ENCODE measurements at places on chromosomes 3 and 15.

DNA sequence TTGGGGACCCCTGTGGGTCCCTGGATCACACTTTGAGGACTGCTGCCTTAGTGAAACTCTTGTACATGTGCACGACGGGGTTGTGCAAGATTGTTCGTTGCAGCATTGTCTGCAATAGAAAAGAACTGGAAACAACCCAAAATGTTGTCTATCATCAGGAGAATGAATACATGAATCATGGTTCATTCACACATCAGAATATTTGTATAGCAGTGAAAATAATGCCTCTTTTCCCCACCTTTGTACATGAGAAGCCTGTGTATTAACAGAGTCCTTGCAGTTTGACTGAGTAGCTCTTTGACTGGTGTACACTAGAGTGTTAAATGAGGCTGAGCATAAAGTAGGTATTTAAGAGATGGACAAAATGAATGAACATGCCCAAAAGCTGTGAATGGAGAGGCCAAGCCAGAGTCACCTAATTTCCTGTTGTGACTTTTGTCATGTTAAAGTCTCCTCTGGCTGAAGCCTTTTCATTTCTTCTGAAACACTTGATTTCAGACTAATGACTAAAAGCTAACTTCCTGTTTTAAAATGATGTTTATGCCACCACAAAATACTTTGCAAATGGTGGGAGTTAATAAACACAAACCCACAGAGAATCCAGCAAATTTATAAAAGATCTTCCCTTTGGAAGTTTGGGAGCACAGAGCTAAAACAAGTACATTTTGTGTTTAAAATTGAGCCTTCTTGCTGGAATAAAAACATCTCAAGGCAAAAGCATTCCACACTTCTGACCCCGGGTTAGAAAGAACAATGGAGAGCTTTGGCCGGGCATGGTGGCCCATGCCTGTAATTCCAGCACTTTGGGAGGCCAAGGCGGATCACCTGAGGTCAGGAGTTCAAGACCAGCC is 20.6 kb upstream of the USP3 start:
- DNase-seq = no peak

DNA sequence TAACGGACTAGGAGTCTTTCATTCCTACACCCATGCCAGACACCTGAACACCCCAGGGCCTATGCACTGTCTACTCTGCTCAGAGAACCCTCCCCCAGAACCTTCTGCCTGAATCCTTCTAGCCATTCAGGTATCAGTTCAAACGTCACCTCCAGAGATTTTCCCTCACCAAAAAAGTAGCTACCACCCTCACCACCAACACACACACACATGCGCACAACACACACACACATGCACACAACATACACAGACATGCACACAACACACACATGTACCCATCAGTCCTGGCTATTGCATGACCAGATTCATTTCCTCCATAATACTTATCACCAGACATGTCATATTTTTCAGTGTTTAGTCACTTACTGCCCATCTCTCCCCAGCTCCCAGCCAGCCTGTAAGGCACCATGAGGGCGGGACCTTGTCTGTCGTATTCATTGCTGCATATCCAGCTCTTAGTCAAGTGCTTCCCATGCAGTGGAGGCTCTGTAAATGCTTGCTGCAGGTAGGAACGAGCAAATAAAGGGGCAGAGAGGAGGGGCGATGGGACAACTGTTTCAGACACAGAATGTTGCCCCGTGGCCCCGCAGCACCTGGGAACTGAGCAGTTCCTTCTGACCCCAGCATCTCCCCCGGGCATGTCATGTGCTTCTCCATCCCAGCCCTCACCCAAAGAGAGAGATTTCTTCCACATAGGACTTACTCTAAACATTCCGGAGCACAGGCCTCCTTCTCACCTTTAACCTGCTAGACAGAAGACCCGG is 29.2 kb downstream of the XXYLT1 start:
- DNase-seq = no peak

DNA sequence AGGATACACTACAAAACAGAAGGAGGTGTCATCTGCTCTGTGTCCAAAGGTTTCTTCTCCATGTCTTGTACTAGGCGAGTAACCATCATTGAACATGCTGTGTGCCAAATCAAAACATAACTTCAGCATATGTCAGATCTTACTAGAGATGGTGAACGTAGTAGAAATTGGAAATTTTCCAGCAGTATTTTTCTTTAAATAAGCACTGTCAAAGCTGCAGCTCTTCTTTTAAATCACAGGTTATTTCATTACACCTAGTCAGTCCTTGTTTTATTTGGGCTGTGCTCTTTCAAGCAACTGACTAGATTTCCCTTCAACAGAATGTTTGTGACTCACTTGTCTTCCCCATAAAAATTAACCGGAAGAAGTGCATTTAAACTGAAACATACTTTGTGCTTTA is 46.5 kb downstream of the MSL2 start:
- DNase-seq = no peak

- no peak for DNase-seq
Measured at GRCh38 chr15:62622775-62623174, 419.8 kb upstream of the TPM1 start.

DNA sequence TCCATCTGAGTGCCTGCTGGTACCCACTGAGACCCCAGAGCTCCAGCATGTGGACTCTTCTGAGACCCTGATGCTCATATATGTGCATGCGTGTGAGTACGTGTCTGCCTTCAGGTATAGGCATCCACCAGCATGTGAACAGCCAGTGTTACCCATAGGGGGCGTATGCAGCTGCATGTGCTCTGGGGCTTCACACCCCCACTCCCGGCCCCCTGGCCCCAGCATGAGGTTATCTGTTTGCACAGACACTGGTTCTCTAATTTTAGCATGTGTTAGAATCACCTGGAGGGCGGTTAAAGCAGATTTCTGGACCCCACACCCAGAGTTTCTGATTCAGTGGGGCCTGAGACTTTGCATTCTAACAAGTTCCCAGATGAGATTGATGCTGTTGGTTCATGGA is 824 bp upstream of the CILP start:
- DNase-seq = peak; percentile 25

DNA sequence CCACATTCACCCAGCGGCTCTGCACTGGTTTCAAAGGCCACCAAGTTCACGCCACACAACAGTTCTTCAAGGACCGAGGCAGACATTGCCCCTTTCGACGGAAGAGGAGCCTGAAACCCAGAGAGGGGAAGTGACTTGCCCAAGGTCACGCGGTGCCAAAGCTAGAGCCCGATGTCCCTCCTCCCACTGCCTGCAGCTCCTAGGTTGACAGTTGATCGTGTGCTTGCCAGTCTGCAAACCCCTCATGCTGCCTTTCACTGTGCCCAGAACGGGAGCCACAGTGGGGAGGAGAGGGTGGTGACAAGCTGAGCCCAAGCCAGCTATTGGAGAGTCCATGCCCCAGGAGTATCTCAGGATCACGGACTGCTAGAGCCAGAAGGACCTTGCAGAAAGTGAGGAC is 230.9 kb downstream of the XXYLT1 start:
- no peak for DNase-seq

DNA sequence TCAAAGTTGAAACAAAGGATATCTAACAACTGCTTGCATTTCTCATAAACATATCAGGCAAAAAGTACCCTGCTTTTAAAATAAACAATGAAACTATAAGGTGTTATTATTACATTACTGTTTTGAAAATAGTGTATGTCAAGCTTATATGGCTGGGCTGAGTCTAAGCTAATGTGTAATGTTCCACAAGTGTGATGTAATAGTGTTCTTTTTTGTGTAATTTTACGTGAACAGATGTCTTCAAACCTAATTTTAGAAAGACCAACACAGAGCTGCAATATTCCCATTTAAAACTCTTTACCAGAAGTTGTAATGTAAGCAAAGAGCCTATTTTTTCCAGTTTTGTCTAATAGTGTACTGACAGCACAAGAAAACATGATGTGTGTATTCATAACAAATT is 34.0 kb downstream of the MINDY2 start:
- DNase-seq = no peak

DNA sequence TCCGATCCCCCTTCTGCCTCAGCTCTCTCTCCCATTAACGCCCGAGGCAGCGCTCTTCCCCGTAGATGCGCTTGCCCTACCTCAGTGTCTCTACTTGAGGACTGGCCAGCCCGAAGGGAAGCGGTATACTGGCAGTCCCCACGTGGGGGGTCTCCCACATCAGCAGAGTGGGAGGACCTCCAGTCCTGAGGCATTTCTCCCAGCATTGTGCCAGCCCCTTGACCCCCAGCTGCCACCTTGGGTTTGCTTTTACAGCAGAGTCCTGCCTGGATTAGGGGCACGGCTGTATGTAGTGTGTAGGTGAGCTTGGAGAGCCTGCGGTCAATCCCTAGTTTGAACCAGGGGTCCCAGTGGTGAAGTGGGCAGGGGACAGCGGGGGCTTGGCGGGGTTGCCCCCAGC is 767 bp downstream of the SEMA3F start:
- no peak for DNase-seq

- no peak for DNase-seq
Measured at GRCh38 chr3:103499967-103500366, 1065.2 kb downstream of the ZPLD1 start.

GRCh38 chr3:66609660-66610561 is 109.1 kb upstream of the LRIG1 start:
- DNase-seq = no peak

- DNase-seq = no peak
Measured at GRCh38 chr3:124431331-124431994, 298.8 kb upstream of the UMPS start.

DNA sequence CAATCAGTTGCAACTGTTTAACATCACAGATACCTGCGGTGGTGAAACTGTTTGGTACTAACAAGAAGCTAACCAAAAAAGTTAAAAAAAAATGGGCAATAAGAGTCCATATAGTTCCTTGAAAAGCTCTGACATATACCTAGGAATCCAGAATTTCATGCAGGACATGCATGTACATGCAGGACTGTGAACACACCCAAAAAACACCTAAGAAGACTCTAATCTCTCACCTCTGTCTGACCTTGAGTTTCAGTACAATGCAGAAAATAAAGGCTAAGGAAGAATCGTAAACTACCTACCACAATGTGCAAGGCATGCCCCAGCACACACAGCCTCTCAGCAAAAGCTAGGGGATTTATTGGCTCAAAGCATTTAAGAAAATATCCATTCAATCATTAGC is 110.7 kb upstream of the GOLGA8J start:
- DNase-seq = no peak

DNA sequence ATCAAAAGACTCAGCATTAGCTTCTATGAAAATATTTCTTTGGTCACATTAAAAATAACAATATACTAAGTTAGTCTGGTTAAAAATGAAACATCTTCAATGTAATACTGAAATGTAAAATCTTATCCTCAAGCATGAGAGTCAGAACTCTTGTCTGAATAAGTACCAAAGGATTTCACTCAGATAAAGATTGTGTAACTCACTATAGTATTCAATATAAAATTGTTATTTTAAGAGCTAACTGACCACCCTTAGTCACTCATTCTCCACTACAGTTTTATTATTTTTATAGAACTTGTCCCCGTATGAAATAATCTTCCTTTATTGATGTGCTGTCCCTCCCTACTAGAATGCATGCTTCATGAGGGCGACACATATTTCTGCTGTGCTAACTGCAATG is 426.3 kb downstream of the MECOM start:
- DNase-seq = no peak

DNA sequence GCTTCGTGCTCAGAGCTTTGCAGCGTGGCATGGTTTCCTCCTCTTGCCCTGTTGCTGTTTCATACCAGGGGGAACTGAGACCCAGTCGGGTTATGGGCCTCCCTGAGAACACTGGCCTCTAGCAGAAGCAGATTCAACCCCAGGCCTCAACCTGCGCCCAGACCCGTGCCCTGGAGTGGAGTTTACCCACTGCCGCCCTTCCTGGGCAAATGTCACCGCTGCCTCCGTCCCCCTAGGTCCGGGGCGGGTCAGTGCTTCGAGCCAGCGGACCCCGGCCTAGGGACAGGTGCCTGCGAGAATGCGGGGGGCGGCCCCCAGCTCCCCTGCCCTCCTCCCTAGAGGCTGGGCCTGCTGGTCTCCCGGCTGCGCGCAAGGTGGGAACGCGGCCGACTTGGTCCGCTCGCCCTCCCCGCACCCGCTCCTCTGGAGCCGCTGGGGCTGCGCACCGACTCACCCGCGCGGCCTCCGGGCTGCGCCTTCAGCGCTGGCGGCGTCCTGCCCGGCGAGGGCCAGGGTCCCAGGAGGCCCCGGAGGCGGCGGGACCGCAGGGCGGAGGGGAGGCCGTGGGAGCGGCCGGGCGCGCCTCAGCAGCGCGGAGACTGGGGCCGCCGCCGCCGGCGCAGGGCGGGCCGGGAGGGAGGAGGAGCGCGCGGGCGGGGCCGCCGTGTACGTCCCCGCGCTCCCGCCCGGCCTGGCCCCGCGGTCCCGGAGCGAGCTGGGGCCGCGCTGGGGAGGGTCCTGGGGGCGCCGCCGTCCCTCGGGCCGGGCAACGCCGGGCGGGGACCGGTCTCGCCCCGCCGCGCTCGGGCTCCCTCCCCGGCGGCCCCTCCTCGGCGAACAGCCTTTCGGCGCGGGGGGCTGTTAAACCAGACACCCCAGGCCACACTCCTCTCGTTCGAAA is at the start of gene PIGZ:
PIGZ (minus strand) TSS at position 601 of the 901 bp plus-strand sequence. CDS start 16,802 bp downstream, outside the sequence.
- peak; percentile 41 for DNase-seq

DNA sequence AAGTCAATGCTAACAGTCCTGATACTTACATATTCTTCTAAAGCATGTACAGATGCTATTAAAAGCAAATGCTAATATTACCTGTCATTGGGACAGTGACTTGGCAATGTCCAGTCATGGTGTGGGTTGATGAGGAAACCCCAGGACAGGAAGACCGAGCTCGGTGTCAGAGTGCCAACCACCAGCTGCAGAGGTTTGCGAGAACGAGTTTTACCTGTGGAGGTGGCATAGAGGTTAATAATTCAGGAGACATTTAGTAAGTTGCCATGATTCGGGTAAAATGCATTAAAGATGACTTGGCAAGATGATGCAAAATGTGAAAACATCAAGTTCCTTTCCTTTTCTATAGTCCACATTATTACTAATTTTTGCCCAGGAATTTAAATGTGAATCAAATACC is 94.5 kb downstream of the ABI3BP start:
- no peak for DNase-seq

DNA sequence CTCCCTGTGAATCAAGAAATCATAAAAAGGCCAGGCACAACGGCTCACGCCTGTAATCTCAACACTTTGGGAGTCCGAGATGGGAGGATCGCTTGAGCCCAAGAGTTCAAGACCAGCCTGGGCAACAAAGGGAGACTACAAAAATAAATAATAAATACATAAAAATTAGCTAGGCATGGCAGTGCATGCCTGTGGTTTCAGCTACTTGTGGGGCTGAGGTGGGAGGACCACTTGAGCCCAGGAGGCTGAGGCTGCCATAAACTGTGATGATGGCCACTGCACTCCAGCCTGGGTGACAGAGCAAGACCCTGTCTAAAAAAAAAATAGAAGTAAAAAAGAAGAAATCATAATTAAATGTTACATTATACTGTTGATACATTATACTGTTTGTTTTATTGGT is 28.0 kb upstream of the DCUN1D1 start:
- DNase-seq = no peak

- peak; percentile 28 for DNase-seq
Measured at GRCh38 chr3:99504258-99504657, 134.1 kb upstream of the COL8A1 start.

DNA sequence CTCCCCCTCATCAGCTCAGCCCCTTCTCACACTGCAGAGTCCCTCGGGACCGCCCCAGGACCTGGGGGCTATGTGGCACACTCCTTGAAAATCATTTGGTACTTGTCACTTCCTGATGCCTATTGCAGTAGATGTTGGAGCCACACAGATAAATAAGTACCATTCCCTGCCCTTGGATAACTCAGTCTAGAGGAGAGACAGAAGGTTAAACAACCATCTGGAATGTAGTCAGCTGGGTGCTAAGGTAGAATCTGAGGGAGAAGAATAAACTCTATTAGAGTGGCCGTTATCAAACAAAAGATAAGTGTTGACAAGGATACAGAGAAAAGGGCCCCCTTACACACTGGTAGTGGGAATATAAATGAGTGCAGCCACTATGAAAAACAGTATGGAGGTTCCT is 112.3 kb upstream of the NR2E3 start:
- DNase-seq = no peak
